ENCODE measurements at places on chromosomes 11 and 22.

DNA sequence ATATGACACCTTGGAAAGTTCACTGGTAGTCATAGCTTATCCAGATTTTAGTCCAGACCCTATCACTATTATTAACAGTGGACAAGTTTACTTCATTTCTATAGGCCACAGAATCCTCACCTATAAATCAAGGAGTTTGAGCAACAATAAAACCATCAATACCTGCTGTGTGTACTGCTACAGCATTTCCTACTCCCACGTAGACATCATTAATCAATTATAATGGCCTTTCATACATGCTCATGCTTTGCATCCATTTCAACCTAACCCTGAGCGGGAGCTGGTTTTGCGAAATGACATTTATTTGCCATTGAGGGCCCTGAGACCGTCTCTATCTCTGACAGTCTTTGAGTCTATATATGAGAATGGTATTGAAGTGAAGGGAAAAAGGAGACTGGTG is 312.3 kb downstream of the FAT3 start:
- no peaks in the 10 kb centered on the region for H3K27me3 ChIP-seq
- no peak overlapping the region for H3K27ac ChIP-seq
- H3K4me1 ChIP-seq: peaks cover 11% of the 10 kb centered on the region
- no peak overlapping the region for H3K4me3 ChIP-seq
- H3K36me3 ChIP-seq: no peaks in the 10 kb centered on the region
- no peak for DNase-seq

- H3K36me3 ChIP-seq: peaks cover 63% of the 10 kb centered on the region
- no peak overlapping the region for H3K27ac ChIP-seq
- DNase-seq: peak; percentile 9
- H3K4me1 ChIP-seq: no peaks in the 10 kb centered on the region
- H3K27me3 ChIP-seq: peaks cover 3% of the 10 kb centered on the region
Observed at GRCh38 chr11:34468209-34468841, 29.6 kb downstream of the CAT start.

DNA sequence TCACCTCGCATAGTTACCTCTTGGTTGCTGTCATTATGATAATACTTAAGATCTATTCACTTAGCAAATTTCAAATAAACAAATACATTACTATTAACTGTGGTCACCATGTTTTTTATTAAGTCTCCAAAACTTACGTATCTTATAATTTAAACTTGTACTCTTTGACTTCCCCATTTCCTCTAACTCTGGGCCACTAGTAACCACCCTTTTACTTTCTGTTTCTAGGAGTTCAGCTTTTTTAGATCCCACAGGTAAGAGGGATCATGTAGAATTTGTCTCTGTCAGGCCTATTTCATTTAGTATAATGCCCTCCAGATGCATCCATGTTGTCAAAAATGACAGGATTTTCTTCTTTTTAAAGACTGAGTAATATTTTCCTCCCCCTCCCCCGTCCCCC is 212.4 kb upstream of the C11orf87 start:
- no peaks in the 10 kb centered on the region for H3K36me3 ChIP-seq
- no peak for DNase-seq
- peaks cover 3% of the 10 kb centered on the region for H3K27me3 ChIP-seq
- H3K4me1 ChIP-seq: no peaks in the 10 kb centered on the region

- H3K4me3 ChIP-seq: peak overlapping the region; percentile 100
- peaks cover 29% of the 10 kb centered on the region for H3K4me1 ChIP-seq
- peak overlapping the region; percentile 86 for H3K27ac ChIP-seq
- H3K36me3 ChIP-seq: peaks cover 18% of the 10 kb centered on the region
- peaks cover 21% of the 10 kb centered on the region for H3K27me3 ChIP-seq
- DNase-seq: no peak
Observed at GRCh38 chr11:83159902-83160865, 3.3 kb downstream of the PCF11 start.

DNA sequence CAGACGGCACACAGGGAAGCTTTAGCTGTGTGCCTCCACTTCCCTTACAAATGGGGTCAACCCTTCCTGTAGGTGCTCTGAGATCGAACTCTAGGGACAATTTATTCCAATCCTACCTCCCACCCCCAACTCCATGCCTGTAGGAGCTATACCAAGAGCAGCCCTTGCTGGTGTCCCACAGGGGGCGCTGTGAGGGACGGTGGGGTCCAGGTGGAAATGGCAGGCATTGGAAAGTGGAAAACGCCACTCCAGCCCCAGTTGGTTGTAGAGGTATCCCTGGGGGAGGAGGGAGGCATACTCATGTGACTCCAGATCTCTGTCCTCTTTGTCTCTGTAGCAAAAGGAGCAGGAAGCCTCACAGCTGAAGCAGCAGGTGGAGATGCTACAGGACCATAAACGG is 161.3 kb downstream of the MYO18B start:
- no peaks in the 10 kb centered on the region for H3K4me1 ChIP-seq
- no peak overlapping the region for H3K27ac ChIP-seq
- H3K36me3 ChIP-seq: no peaks in the 10 kb centered on the region
- DNase-seq: peak; percentile 48

DNA sequence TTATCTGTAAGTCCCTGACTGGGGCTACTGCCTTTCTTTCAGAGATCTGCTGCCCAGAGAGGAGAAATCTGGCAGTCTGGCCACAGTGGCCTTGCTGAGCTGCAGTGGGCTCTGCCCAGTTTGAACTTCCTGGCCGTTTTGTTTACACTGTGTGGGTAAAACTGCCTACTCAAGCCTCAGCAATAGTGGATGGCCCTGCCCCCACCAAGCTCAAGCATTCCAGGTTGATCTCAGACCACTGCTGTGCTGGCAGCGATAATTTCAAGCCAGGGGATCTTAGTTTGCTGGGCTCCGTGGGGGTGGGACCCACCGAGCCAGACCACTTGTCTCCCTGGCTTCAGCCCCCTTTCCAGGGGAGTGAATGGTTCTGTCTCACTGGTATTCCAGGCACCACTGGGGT is 117.5 kb downstream of the TRPC6 start:
- no peak overlapping the region for H3K27ac ChIP-seq
- H3K4me3 ChIP-seq: no peak overlapping the region
- H3K27me3 ChIP-seq: no peaks in the 10 kb centered on the region
- no peaks in the 10 kb centered on the region for H3K36me3 ChIP-seq

DNA sequence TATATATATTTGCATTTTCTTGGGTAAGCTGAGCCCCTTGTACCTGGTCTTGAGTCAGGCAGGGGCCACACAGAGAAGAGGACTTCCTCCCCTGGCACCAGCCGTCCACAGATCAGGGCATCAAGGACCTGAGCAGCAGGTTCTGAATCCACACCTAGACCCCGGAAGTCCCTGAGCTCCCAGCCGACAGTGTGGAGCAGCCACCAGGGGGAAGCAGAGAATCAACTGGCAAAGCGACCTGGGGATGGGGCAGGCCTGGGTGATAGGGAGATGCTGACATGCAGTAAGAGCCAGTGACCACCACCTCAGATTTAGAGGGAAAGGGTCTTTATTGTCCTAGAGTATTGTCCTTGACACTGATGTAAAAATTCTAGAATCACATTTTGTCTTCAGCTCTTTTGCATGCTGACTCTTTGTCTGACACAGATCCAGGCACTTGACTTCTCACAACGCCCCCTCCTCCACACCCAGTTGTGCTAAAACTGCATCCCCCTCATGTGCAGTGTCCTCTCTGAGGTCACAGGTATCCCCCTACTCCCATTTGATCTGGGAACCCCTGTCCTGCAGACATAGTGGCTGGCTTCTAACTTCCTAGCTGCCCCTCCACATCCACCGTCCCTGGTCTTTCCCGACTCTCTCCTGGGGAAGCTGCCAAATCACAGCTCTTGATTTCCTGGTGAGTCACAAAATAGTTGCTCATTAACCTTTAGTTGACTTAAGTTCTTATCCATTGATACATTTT is 109.3 kb downstream of the GGTLC2 start:
- H3K4me1 ChIP-seq: peaks cover 2% of the 10 kb centered on the region
- peaks cover 8% of the 10 kb centered on the region for H3K27me3 ChIP-seq
- H3K4me3 ChIP-seq: no peak overlapping the region
- peak; percentile 77 for DNase-seq
- no peaks in the 10 kb centered on the region for H3K36me3 ChIP-seq

Measured in endothelial cell (in vitro differentiated cells).